Activated CD4-positive, alpha-beta T cell treated with anti-CD3 and anti-CD28 coated beads, Interleukin-2, amount 50 U/mL, for 4 hours (primary cell): ENCODE measurements at places on chromosomes 2 and 18.

- no peak for DNase-seq
Measured at GRCh38 chr2:99858951-99859596, 283.3 kb downstream of the AFF3 start.

- no peak for DNase-seq
Measured at GRCh38 chr2:105168543-105168942, 73.0 kb upstream of the GPR45 start.

- DNase-seq = no peak
Measured at GRCh38 chr18:78998371-78999071, 18.9 kb downstream of the SALL3 start.

DNA sequence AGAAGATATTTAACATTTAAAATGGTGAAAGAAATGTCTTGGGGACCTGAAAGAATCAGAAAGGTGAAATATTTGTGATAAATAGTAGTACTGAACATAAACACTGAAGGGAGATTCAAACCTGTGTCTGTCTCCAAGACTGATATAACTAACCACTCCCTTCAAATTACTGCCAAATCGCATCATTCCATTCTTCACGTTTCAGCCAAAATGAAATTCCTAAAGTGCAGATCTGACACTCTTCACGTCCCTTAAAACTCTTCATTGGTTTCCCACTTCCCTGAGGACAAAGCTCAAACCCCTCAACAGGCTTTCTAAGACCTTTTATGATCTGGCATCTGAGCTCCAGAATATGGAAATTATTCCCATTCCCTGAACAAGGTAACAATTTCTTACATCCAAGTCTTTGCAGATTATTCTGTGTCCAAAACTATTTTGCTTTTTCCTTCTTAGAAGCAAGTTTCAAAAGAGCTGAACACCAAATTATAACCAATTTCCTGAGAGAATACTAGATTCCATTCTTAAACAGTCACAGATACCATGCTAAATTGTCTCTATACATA, 18.9 kb downstream of the SLC8A1 start:
- no peak for DNase-seq

- no peak for DNase-seq
Measured at GRCh38 chr2:41764131-41764530, 283.7 kb upstream of the PKDCC start.
